ENCODE measurements at places on chromosomes 5 and 9.

DNA sequence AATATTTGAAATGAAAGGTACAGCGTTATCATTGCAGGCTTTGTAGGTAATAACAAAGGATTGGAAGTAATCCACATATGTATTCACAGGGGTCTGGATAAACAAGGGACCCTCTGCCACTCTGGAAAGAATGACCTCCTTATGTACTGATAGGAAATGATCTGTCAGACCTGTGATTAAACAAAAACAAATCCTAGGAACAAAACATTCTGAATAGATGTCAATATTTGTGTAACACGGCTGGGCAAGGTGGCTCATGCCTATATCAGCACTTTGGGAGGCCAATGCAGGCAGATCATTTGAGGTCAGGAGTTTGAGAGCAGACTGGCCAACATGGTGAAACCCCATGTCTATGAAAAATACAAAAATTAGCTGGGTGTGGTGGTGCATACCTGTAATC, 42.3 kb downstream of the NSUN2 start:
- no peak for DNase-seq

DNA sequence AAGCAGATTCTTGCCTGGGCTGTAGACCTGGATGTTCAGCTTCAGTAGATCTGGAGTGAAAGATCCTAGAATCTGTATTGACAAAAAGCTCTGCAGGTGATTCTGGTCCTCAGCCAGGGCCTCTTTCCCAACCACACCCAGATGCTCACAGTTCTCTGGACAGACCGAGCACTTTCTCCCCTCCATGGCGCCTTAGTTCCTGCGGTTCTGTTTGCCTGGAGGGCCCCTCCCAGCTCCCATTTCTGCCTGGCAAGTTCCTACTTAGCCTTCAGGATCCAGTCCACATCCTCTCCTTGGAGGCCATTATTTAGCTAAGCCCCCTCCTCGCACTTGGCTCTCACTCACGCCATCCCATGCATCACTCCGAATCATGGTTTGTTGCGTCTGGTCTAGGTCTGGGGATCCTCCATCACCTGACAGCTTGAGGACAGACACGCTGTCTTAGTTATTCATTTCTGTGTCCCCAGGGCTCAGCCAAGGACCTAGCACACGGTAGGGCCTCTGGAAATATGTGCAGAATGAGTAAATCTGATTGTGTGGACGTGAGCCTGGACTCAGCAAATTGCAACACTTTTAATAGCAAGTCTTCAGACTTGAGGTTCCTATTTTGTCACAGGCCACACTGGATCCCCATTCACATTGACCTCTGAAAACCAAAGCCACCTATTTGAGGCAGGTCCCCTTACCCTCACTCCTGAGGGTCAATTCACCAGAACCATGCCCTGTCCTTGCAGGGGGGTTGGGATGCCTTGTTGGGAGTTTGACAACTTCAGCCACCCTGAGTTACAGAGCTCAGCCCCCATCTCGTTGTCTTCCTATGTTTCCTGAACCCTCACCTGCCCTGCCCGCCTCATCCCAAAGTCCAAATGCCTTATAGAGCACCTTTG, 50.7 kb downstream of the COL15A1 start:
- DNase-seq = no peak

DNA sequence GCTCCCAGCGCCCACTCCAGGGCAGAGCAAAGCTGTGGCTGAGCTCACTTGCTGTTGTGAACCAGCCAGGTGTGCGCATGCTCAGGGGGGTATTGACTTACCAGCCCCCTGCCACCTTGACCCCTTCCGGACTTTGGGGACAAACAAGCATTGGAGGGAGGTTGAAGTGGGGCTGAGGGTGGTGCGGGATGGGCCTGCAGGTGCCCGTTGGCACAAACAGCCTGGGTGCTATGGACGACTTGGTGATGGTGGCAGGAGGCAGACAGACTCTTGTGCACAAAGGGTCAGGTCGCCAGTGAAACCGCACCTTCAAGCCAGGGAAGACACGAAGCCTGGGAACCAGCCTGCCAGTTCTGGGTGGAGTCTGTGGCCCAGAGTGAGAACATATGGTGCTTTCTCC, 858.5 kb upstream of the PTPRD start:
- DNase-seq = no peak

DNA sequence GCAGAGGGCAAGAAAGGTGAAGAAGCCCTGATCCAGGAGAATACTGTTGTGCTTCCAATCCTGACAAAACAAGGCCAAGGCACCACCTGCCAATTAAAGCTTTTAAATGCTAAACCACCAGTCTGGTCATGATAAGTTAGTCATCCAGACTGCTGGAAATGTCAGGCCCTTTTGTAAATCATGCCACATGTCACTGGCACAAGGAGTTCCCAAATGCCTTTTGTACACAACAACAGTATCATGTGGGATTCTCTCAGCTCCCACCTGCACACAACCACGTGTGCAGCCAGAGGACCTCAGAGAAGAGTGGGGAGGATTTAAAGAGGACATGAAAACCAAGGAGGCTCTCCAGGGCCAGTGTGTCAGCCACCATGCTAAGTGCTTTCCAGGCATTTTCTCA, 99.3 kb downstream of the CDK5RAP2 start:
- DNase-seq = no peak

DNA sequence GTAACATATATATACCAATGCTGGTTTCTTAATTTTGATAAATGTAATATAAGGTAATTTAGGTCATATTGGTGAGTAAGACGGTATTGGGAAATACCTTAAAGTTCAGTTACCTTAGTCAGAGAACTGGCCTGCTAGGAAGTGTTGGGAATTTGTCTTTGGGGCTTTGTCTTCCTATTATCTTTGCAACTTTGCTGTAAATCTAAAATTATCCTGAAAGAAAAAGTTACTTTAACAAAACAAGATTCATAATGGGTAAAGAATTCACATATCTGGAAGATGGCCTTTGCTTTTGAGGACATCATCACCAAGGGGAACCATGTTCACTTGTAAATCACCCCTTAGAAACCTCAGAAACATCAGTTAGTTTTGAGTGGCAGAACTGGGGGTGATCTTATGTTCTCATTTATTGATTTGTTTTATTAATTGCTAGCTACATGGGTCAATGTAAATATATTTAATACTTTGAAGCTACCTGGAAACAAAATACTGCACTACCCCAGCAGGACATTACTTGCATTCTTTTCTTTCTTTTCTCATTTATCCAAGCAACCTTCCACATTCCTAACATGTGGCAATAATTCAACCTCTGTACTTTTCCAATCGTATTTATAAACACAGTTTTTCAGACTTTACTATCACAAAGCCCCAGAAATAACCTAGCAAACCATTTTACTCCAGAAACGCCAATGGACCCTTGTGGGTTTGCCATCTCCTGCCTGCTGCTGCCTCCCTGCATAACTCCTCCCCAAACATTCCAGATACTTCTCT, 41.4 kb downstream of the GLIS3 start:
- no peak for DNase-seq
